ENCODE measurements at places on chromosomes 2 and 18. TPM values are rescaled to one million over a fixed set of nuclear protein-coding genes. Genes with fewer than 3 reads are reported as not detected.

Gene CCDC85A
- total RNA-seq = 0.04 TPM

Gene FAM237A
- not detected for total RNA-seq

Gene SLC14A1
- not detected for total RNA-seq

Gene SP110
- 2.2 TPM for total RNA-seq

Gene ADNP2
- total RNA-seq = 45.5 TPM

Gene IL1RL1
- not detected for total RNA-seq

Gene APCDD1
- total RNA-seq = 40.2 TPM

GRCh38 chr2:224885836-224886547 is 156.3 kb downstream of the DOCK10 start:
- DNase-seq = no peak

GRCh38 chr2:159708066-159708760 is 4.1 kb upstream of the MARCHF7 start:
- no peak for DNase-seq

GRCh38 chr2:61218817-61219170 is 56.8 kb downstream of the C2orf74 start:
- DNase-seq = no peak

DNA sequence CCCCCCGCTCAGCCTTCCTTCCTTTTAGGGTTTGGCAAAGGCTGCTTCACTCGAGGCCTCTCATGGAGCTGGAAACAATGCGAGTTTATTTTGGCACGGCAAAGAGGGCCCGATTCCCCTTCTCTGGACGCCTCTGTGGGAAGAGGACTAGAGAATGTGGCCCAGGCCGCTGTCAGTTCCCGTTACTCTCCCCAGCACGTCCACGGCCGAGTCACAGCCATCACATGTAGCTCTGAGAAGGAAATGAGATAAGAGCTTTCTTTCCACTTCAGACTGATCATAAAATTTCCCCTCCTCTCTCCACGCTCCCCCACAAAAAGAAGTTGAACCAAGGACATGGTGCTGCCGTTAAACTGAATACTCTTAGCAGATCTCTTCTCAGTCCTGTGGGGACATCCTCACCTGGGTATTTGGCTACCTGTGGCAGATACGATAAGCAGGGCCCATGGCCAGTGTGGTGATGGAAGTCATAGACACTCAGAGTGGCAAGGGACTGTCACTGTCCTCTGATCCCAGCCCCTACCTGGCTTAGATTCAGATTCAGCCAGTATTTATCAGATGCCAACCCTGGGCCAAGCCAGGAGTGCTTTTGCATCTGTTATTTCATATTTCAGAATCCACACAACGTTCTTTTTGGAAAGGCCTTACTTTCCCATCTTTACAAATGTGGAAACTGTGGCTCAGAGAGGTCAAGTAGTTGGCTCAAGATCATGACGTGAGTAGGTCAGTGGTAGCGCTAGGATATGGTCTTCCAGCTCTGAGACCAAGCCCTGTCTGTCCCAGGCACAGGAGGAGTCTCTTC is 101.2 kb downstream of the MCFD2 start:
- DNase-seq = no peak

- DNase-seq = no peak
These were observed 135.0 kb downstream of the LAMA3 start for GRCh38 chr18:23824240-23824639.

- no peak for DNase-seq
These were observed 146.7 kb downstream of the LRATD1 start for GRCh38 chr2:14779252-14779651.

- DNase-seq = no peak
These were observed 210.6 kb downstream of the TMEM247 start for GRCh38 chr2:46689993-46690392.

DNA sequence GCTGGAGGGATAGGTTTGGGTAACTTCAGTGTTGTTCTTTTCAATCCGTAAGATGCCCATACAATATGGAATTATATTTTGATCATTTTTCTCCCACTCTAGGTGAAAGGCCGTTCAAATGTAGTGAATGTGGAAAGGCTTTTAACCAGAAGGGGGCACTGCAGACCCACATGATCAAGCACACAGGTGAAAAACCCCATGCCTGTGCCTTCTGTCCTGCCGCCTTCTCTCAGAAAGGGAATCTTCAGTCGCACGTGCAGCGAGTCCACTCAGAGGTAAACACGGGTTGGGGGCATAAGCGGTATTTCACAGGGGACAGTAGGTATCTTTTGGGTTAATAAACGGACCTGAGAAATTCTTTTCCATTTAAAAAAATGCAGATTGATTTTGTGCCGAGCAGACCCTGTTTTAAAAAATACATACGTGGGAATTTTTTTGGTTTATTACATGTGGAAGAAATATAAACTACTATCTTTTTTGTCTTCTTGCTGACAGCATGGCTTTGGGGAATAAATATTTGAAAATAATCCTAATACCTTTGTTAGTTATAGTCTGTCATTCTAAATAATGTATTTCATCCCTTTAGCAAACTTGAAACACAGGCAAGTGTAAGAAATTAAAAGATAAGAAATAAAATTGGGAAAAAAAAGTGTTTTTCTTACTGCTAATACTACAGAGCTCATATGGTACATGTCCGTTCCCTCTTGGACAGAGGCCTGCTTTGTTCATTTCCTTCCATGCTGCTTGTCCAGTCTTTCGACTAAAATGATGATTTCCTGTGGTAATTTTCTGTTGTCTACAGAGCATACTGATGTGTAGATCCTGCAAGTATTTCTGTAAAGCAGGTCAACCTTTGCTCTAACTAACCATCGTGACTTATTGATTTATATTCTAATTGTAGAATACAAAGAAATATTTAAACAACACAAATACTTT is 53.3 kb downstream of the ZNF236 start:
- peak; percentile 74 for DNase-seq

- no peak for DNase-seq
These were observed 8.1 kb downstream of the TEX44 start for GRCh38 chr2:231600619-231601355.

DNA sequence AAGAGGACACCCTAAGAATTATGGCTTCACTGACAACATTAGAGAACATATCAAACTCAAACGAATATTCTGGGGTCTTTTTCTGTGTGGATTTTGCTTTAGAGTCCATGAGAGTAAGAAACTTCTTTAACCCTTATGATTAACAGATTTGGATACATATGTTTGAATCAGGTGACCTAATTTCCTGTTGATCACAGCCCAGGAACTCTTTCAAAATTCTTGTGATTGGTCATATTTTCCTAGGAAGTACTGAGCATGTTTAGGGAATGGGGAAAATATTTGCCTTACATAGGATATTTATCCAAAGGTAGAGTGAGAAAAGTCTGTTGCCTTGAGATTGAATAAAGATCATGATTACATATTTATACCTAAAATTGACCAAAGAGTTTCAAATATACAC is 160.0 kb downstream of the KCNH7 start:
- no peak for DNase-seq

- no peak for DNase-seq
These were observed 58.9 kb downstream of the CXCR4 start for GRCh38 chr2:136059036-136059472.

DNA sequence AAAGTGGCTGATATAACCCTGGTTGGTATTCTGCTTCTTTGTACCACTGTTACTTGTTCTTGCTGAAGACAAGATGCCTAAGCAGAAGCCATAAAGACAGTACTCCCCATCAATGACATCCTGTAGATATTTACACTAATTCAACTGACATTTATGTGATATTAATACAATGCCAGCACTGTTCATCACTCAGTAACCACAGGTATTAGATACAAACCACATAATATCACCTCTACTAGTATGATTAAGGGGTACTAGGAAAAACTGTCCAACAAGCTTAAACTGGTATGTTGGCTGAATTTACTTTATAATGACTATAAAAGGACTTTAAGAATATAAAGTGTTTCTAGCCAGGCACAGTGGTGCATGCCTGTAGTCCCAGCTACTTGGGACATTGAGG is 65.8 kb downstream of the RTN4 start:
- no peak for DNase-seq

GRCh38 chr2:234047361-234047760 is 3.1 kb upstream of the SPP2 start:
- DNase-seq = no peak

- no peak for DNase-seq
These were observed 76.1 kb downstream of the THADA start for GRCh38 chr2:43519643-43520221.

DNA sequence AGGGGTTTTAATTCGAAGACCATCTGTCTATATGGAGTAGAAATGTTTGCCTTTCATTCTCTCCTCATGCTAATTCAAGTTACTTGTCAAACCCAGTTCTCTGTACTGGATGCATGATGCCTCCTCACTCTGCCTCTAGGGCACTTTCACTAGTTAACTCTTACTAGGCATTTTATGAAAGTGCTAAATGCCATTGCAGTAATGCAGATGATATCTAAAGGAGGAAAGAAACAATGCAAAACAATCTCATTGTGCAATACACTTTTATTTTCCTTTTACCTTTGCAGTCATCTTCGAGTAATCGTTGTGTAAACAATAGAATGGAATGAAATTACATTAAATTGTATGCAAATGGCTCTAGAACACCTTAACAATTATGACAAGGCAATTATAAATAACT is 293.6 kb downstream of the STK39 start:
- no peak for DNase-seq

DNA sequence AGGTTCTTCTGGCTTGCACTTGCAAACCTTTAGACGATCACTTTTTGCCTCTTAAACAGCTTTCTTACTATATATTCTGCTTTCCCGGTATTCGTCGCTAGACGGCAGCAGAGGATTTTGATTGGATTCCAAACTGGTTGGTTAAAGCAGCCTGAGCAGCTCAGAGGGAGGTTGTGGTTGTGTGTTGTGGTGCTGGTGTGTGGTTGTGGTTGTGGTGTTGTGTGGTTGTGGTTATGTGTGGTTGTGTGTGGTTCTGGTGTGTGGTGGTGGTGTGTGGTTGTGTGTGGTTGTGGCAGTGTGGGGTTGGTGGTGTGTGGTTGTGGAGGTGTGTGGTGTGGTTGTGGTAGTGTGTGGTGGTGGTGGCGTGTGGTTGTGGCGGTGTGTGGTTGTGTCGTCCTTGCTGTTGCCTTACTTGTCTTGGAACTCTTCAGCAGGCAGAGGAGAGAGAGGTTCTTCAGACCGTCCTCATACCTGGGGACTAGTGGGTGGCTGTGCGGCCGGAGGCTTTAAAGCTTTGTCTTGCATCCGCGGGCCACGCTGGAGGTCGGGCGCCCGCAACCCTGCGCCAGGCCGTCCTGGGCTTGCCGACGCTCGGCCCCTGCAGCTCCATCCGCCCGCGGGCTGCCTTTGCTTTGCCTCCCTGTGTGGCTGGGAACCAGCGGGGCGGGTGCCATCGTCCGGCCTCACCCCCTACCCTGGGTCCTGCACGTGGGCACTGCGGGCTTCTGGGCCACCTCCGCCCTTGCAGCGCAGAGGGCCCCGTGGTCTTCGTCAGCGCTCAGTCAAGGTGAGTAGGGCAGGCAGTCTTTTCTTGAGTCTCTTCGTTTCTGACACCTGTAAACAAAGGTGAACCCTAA is 190.8 kb downstream of the ARHGAP28 start:
- DNase-seq = peak; percentile 73

DNA sequence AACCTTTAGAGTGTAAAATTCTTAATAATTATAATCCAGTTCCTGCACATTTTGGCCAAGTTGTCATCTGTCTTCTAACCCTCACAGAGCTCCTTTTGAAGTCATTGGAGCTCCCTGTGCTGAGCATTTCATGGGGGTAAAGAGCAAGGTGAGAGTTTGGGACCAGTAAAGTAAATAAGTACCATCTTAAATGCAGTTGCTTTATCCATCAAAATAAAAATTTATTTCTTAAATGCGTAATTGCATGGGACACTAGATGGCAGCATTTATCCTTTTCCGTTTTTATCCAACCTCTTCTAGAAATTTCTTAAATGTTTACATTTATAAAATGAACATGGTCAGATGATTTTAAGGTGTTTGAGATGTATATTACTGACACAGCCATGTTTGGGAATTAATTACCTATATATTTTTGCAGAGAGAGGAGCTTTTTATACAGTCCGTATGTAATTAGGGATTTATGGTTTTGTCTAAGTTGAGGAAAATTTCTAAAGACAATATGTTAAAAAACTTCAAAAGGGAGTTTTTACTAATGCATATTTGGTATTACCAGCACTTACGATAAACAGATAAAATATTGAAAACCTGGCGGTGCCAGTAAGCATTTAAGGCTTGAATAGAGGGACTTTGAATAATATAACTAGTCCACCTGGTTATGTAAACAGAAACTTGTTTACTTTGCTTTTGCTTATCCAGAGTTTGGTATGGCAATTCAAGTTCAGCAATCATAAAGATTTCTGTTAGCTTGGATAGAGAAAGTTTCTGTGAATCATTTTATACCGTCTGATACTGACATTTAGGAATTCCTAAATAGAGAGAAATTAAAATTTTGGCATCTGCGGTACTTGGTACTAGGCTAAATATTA is 54.5 kb downstream of the ACSL3 start:
- DNase-seq = no peak

Measured in H7 (cell line).